ENCODE measurements at places on chromosomes 1 and 21. TPM values are rescaled to one million over a fixed set of nuclear protein-coding genes. Genes with fewer than 3 reads are reported as not detected.
A peak's percentile ranks its signal among the peaks of the same experiment; 100 is the strongest.

- no peak for DNase-seq
These were observed 41.4 kb downstream of the RNF187 start for GRCh38 chr1:228528612-228529011.

DNA sequence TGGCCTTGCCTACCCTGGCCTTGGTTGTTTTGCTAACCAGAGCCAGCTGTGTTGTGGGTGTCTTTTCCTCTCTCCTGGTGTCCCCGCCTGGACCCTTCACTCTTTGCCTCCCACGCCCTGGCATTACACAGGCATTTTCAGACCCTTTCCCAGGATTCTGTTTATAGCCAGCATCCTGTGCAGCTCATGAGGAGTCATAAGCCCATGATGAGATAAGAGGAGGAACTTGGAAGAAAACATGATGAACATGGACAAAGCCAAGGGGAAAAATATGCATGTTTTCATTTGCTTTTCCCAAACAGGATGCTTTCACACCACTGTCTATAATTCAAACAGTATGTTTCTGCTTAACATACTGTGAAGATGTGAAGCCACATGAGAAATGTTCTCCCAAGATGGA is 18.7 kb upstream of the WARS2 start:
- DNase-seq, result no peak

DNA sequence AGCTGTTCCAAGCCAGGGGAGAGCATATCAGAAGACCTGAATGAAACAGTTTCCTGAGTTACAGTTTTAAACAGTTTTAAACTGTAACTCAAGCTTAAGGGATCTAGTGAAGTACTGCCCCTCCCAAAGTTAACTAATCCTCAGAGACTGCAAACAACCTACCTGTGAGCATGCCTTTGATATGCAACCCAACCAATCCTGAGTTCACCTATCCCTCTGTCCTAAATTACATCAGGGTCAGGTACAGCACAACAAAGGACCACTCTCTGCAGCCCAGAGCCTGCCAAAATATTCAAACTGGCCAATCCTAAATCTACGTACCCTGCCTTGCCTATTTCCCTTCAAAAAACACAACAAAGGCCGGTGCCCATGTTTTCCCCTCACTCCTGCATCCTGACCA is 32.8 kb upstream of the RAVER2 start:
- DNase-seq, result no peak

DNA sequence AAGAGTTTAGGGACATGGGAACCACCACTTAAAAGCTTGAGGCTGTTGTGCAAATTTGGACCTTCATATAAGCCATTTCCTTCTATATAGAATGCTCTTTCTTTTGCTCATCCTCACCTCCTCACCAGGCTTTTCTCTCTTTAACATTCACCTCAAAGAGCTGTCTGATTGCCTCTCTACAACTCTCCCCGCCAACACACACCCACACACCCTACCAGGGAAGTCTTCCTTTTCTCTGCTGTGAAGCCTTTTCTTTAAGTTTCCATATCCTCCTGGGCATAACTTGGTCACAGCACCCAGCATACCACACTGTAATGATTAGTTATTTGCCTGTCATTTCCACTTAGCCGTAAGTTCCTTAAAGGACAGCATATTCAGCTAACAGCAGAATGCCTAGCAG is 40.6 kb downstream of the WLS start:
- DNase-seq, result no peak

- peak; percentile 35 for DNase-seq
These were observed 18.0 kb downstream of the SERTAD4 start for GRCh38 chr1:210250665-210250997.

GRCh38 chr1:43531906-43532584 is 1.4 kb downstream of the PTPRF start:
- DNase-seq, result no peak

GRCh38 chr1:34825455-34826091 is 32.8 kb downstream of the GJA4 start:
- peak; percentile 34 for DNase-seq

- no peak for DNase-seq
These were observed 34.9 kb downstream of the PRKCZ start for GRCh38 chr1:2085080-2085479.

Gene LMNA
- 128 TPM for total RNA-seq

Gene SLC44A5
- 11.1 TPM for total RNA-seq

Gene CSMD2
- 0.24 TPM for total RNA-seq

Gene ADAMTSL4
- total RNA-seq, result 28.8 TPM

All from cardiac muscle cell (in vitro differentiated cells and primary cell).